Head of caudate nucleus (tissue), 42 donors: ENCODE measurements at places on chromosomes 13 and 19.
A peak's percentile ranks its signal among the peaks of the same experiment; 100 is the strongest.

DNA sequence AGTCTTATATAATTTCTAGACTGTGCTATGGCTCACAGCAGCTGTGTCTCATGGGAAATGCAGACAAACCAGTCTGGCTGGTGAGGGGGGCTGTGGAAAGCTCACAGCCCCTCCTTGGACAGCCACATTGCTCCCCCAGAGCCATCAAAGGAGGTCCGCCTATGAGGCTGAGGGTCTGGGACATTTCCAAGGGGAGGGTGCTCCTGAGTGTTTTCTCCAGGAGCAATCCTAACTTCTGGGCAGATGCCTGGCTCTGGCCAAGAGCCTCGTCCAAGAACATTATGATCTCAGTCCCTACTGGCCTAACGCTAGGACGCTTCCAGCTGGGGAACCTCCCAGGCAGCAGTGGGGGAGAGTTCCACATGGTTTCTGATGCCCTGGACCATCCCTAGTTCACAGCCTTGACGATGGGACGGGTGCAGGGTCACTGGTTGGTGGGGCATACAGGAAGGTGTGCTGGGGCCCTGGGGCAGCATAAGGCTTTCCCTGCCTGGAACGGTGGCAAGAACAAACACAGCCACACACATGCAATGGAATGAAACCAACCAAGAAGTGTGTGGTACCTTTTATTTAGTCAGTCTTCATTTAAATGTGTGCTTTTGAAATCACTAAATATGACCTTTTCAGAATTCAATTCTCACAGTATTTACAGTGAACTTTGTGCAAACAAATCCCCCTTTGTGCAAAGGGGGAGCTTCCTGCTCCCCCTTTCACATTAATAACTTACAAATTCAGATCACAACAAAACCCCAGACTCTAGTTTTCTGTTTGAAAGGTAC, 60.6 kb downstream of the CDADC1 start:
- DNase-seq, result peak; percentile 61

DNA sequence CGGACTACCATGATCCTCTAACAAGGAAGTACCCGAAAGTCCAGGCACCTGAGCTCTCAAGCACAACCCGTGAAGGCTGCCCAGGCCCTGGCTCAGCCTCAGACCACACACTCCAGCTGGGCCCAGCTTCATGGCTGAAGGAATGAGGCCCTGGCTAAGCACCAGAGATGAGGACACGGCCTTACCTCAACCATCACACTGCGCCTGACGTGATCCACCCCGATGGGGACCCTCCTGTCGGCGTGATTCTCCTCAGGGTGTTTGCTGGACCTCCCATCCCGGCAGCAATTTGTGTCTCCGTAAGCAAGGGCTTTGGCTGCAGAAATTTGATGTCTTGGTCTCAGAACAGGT, 56.5 kb downstream of the F2RL3 start:
- no peak for DNase-seq

DNA sequence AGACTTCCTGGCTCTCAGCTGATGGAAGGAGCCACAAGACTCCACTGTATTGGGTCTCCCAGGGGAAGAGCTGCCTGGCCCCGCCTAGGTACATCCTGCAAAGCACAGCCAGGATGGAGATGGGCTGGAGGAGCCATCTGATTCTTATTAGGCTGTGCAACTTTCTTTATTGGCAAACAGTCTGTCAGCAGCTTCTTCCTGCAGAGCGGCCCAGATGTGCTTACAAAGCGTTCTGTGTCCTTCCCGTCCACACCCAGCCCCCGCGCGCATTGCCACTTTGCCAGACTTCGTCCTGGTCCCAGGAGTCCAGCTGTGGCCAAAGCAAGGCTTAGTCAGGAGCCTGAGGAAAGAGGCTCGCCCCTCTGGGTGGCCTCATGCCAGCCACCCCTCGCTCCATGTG, 409.3 kb downstream of the ZNF536 start:
- no peak for DNase-seq

DNA sequence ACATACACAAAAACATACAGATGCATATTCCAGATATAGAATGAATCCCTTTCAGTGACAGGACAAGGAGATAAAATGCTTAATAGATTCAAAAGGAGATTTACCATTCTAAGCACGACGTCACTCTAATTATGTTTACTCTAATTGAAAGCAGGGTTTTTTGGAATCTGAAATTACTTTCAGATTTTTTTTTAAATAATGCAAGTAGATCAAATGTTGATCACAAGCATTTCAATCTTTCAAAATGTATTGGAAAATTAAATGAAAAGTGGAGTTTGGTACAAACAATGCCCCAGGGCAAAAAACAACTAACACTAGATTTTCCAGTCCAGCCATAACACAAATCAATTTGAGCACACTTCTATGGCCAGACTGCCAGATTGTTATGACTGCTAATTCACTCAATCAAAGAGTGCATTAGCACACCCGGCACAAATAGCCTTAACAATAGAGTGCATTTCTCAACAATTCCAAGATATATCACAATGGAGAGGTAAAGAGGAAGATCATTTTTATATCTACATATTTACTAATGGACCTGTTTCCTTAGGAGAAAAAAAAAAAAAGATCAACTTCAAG, 4.3 kb upstream of the DACH1 start:
- DNase-seq, result no peak

DNA sequence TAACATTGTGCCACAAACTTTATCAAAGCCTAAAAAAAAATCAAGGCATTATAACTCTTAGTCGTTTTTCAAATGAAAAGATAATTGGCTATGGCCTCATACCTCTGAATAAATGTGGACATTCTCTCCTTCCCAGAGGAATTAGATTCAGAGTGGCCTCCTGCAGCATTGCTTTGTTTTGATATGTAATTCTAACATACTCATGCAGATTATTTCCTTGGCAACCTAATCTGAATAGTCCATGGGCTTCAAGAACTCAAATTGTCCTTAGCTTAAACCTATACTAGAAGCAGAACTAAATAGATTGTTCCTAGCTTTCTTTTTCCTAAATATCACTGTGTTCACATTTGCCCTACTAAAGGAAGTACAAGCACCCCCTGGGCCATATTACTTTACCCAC, 1146.9 kb downstream of the OLFM4 start:
- no peak for DNase-seq

DNA sequence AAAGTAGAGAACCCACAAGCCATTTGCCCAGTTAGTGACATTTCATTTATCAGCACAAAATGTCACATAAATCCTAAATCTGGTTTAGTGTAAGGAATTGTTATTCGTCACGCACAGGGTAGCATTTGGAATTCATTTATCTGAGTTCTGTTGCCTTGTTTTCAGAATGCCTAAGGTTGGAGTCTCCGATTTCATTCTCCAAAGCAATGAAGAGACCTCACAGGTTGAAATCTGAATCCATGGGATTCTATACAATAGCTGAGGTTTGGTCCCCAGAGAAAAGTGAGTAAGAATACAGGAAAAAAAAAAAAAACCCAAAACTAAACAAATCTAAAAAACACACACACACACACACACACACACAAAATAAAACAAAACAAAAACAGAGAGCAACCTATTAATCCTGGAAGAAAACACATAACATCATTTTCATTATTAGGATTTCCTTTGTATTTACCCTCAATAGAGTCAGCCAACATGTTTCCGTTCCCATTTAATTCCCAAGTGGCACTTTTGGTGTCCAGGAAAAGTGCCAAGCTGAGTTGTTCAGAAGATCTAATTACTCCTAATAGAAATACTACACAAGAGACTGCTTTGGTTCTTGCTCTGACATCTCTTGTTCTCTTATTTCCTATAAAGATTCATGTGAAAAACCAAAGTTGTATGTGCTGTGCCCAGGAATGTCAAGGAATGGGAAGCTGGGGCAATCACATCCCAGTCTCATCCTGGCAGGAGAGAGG, 36.2 kb upstream of the LRCH1 start:
- no peak for DNase-seq

DNA sequence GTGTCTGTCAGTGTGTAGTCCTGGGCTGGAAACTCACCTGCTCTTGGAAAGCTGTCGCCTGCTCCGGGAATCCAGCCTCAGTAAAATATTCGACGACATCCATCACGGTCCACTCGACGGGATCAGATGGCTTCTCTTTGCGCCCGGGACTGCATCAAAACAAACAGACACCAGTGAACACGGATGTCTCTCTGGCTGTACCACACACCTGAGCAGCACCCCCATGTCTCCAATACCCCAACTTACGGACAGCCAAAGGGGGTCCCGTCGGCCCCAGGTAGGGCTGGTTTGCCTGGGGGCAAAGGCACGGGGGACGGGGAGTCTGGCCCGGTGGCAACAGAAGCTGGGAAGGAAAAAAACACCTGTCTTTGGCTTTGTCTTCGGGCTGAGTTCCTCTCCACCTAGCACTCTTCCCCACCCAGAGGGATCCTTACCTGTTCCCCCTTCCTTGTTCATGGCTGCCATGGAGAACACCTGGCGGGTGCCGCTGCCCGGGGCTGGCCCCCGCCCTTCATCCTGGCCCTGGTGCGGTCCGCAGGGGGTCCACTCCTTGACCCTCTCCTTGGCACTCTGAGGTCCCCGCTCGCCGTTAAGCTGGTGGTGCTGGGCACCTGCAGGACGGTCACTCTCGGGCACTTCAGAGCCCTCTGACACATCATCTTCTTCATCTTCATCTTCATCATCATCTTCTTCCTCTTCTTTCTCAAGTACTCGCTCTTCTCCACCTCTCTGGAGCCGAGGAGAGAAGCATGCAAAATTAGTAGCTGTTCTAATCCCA, 1.7 kb downstream of the SAMD1 start:
- DNase-seq, result no peak

- peak; percentile 62 for DNase-seq
These were observed 48.9 kb downstream of the MYH14 start for GRCh38 chr19:50252111-50252886.

- no peak for DNase-seq
These were observed 12.6 kb upstream of the RAB20 start for GRCh38 chr13:110574161-110574560.

- DNase-seq, result no peak
These were observed 49.7 kb downstream of the COMP start for GRCh38 chr19:18741124-18742121.

DNA sequence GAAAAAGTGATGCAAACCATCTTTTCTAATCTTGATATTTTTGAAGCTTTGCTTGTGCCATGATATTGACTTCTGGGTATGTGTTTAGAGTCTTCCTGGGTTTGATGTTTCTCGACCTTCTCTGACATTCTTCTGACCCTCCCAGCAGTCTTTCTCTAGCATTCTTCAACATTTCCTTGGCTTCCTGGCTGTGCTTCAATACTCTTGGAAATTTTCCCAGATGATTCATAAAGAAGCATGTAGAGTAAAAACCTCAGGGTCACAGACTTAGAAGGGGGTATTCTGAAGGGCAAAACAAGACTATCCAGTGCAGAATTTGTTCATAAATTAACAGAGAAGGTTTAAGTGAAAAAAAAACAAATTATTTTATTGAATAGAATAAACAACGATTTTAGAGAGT, 946.3 kb upstream of the PCDH9 start:
- DNase-seq, result no peak

- DNase-seq, result no peak
These were observed 3.9 kb upstream of the SSBP4 start for GRCh38 chr19:18415178-18415867.

- DNase-seq, result no peak
These were observed 588.5 kb downstream of the GPC5 start for GRCh38 chr13:91986761-91987483.

DNA sequence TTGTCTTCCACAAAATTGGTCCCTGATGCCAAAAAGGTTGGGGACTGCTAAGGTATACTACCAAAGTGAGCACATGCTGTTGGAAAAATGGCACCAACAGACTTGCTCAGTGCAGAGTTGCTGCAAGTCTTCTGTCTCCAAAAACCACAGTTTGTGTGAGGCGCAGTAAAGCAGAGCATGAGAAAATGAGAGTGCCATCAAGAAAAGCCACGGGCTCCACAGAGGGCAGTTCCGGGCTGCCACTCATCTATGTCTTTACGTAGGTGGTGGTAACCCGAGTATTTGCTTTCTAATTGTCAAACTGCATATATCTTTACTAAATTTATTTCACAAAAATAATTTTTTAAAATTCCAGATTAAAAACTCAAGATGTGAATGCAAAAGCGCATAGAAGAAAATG, 123.8 kb downstream of the RNF17 start:
- DNase-seq, result no peak

DNA sequence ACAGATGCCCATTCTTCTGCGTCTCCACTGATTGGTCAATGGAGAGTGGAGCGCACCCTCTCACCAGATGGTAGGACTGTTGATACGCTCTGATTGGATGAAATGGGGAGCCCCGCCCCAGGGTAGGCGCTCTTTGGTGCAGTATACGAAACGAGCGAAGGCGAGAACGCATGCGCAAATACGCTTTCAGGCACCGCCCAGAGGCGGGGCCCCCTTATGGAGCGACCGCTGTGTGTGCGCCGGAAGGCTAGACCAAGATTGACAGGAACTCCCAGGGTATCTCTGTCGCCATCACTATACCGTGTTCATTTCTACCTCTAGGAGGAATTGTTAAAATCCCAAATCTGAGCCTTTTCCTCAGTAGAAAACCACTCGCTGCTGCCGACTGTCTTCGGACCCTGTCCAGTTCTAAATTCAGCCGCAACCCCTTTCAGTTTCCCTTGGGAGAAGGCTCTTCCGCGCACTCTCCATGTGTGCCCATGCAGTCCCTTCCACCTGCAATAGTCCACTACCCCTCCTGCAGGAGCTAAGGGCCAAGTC, 720 bp upstream of the HNRNPL start:
- DNase-seq, result peak; percentile 100

- no peak for DNase-seq
These were observed 268.2 kb upstream of the MAB21L1 start for GRCh38 chr13:35744566-35745178.

GRCh38 chr19:45767881-45768654, 984 bp downstream of the SIX5 start:
- peak; percentile 28 for DNase-seq

DNA sequence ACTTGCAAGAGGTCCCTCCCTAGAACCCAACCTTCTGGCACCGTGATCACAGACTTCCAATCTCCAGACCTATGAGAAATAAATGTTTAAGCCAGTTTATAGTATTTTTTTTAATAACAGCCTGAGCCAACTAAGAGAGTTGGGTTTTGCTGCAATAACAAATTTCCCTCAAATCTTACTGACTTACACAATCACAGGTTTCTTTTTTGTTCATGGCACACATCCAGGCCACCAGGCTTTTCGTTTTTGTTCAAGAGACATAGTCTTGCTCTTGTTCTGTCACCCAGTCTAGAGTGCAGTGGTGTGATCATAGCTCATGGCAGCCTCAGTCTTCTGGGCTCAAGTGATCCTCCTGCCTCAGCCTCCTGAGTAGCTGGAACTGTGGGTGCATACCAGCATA, 2.0 kb upstream of the SELENOV start:
- DNase-seq, result no peak
